ENCODE measurements at places on chromosomes 12 and 14.

DNA sequence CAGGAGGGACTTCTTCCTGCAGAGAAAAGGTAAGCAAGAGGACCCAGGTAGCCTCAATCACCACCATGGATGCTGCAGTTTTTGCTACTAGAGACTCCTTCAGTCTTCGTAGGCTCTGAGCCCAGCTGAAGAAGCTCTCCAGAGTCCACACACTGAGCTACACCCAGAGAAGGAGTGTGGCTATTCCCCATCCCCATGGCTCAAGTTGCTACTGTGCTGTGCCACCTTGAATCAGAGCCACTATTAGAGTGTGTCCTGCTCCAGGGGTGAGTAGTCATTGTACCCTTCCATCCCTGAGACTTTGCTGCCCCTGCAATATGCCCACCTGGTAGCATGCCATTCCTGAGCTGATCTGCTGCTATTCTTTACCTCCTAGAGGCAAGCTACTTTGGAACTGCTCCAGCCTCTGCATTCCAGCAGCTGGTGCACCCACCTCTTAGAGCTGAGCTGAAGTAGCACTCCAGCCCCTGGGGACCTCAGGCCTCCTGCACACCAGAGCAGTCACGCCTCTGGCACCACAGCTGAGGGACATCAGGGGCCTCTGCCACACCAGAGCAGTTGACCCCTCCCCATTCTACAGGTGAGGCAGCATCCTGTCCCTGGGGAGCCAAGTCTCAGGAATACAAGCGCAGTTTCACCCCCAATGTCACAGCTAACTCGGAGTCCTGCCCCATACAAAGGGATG lies 213.0 kb downstream of the TRHDE start:
- no peak for DNase-seq

- DNase-seq = no peak
Measured at GRCh38 chr14:64826845-64827244, 52.9 kb downstream of the SPTB start.

DNA sequence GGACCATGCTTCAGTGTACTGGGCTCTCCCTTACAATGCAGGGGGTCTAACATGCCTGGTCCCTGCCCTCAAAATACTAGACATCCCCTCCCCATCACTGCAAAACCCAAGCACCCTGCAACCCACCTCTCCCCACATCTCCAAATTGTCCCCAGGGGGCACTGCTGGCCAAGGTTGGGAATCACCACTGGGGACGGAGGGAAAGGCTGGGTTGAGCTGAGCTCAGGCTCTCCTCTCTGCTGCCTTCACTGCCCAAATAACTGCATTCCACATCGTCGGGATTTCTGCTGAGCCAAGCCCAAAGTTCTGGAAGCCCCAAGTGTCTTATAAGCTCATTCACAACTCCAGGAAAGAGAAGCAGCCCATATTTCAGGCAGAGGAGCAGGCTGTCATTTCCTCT lies 69.6 kb downstream of the NT5DC3 start:
- no peak for DNase-seq

- DNase-seq = no peak
Measured at GRCh38 chr12:19620222-19620621, 180.9 kb downstream of the AEBP2 start.

- DNase-seq = no peak
Measured at GRCh38 chr12:124605150-124605882, 37.9 kb upstream of the NCOR2 start.

GRCh38 chr12:89016970-89017778 lies 335.1 kb downstream of the DUSP6 start:
- DNase-seq = peak; percentile 63

GRCh38 chr12:105226219-105226618 lies 9.8 kb downstream of the APPL2 start:
- DNase-seq = no peak

DNA sequence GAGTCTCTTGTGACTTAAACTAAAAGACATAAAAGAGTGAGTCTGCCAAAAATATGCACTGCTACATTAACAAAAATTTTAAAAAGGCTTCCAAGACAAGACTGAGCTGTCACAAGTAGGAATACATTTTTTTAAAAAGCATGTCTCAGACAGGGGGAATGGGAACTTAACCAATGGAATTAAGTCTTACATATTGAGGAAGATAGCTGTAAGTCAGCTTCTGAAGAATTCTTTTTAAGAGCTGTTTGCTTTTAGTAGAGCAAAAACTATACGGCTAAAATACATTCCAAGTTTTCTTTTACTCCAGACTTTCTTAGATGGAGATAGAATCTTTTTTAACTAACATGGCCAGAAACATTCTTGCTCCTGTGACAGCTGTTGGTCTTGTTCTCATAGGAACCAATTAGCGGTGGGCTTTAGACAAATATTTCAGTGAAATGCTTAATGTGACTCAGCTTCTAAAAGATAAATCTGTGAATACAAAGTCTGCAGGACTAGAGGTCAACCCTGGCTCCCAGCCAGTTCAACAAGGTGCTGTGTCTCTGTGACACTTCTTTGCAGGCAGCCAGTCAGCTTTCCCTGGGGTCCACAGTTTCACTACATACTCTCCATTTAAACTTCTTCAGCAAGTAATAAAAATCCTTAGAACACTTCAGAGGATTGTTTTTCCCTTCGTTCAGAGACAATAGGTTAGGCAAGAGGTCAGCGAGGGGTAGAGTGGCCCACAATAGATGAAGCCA lies 187.6 kb downstream of the NAV3 start:
- DNase-seq = no peak

DNA sequence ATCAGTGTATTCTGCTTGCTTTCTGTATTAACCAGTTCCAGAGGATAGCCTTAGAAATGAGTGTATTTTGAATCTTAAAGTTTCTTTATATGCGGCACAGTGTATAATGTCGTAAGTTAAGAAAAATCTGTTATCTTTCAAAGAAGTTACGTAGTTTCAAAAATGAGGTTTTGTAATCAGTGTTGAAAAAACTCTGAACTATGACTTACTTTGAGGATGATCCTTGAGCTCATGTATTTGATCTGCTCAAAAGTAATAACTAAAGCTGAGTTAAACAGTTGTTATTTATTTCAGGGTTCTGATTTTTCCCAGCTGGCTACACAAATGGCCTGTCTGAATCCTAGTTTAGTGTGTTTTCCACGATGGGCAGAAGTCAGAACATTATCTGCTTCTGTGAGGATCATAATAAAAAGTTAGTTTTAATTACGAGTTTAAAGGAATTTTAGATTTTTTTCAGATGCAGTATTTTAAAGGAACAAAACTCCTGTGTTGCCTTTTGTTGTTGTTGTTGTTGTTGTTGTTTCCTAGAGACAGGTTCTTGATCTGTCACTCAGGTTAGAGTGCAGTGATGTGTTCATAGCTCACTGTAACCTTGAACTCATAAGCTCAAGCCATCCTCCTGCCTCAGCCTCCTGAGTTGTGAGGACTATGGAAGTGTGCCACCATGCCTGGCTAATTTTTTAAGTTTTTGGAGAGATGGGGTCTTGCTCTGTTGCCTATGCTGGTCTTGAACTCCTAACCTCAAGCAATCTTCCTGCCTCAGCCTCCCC lies 52.9 kb downstream of the GPATCH2L start:
- DNase-seq = no peak

- DNase-seq = no peak
Measured at GRCh38 chr12:80862531-80862930, 75.2 kb downstream of the LIN7A start.

DNA sequence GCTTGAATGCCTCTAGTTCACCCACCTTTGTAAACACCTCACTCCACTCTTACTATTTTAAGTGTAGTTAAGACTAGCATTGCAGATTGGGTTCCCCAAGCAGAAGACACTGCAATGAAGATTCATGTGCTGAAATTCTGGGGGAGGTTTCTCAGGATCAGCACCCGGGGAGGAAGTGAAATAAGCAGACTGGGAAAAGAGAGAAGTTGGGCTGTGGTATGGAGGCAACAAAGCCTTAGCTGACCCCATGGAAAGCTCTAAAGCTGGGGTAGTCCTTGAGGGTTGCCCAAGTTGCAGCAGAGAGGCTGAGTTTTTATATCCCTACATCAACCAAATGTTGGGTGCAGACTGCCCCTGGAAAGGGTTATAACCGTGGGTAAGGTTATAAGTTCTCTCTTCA lies 23.9 kb upstream of the IGF1 start:
- DNase-seq = no peak

GRCh38 chr14:81275305-81276072 lies 54.7 kb upstream of the GTF2A1 start:
- no peak for DNase-seq

- no peak for DNase-seq
Measured at GRCh38 chr12:54035568-54036264, 2.9 kb downstream of the HOXC5 start.

GRCh38 chr12:57127101-57127725 lies 1.1 kb upstream of the LRP1 start:
- DNase-seq = no peak

DNA sequence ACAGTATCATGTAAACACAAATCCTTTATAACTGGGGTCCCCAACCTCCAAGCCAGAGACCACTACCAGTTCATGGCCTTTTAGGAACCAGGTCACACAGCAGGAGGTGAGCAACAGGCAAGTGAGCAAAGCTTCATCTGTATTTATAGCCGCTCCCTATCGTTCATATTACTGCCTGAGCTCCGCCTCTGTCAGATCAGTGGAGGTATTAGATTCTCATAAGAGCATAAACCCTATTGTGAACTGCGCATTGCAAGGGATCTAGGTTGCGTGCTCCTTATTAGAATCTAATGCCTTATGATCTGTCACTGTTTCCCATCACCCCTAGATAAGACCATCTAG lies 49.9 kb downstream of the LRP6 start:
- DNase-seq = no peak

GRCh38 chr12:131728720-131729119 lies 17.8 kb downstream of the SFSWAP start:
- DNase-seq = no peak

DNA sequence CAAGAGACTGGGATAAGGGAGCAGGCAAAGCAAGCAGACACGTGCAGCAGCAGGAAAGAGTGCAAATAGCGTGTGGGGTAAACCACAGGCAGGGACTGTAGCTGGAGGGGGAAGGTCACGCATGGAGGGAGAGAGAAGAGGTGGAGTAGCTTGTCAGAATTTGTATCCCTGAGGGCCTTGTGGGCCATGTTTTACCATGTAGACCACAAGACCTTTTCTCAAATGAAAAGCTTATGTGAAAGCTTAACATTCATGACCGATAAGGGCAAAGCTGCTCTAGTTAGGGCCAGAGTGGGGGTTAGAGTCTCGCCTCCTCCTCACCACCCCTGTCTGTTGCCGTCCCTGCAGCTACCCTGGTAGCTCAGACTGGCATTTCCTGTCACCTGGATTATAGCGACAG lies 152.9 kb upstream of the E2F7 start:
- no peak for DNase-seq

DNA sequence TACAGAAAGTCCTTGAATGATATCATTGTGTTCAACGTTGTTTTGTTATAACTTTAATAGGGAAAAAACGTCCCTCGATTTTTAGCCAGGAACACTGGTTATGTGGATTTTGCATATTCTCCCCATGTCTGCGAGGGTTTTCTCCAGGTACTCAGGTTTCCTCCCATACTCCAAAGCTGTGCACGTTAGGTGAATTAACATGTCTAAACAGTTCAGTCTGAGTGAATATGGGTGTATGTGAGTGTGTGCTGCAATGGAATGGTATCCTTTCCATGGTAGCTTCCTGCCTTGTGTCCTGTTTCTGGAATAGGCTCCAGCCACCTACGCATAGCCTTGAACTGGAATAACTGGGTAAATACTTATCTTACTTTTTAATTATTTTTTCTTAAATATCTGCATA lies 810.8 kb upstream of the ATXN7L3B start:
- no peak for DNase-seq

DNA sequence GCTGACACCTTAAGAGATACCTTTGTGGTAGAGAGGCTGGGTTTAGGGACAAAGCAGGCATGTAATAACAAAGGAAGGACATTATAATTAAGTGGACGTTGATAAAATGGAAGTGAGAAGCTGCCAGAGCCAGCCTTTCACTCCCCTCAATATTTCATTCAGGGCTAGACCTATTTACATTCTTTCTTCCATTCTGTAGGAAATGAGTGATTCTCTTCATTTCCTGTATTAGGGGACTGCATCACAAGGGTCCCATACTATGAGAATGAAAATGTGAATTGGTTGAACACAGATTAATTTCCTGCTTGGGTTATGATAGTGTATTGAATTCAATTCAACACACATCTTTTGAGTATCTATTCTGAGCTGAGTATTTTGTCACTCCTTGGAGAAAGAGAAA lies 143.0 kb downstream of the OTOGL start:
- DNase-seq = no peak

- no peak for DNase-seq
Measured at GRCh38 chr14:75459099-75459741, 31.4 kb downstream of the JDP2 start.

- no peak for DNase-seq
Measured at GRCh38 chr14:40374221-40374620, 942.0 kb upstream of the FBXO33 start.

DNA sequence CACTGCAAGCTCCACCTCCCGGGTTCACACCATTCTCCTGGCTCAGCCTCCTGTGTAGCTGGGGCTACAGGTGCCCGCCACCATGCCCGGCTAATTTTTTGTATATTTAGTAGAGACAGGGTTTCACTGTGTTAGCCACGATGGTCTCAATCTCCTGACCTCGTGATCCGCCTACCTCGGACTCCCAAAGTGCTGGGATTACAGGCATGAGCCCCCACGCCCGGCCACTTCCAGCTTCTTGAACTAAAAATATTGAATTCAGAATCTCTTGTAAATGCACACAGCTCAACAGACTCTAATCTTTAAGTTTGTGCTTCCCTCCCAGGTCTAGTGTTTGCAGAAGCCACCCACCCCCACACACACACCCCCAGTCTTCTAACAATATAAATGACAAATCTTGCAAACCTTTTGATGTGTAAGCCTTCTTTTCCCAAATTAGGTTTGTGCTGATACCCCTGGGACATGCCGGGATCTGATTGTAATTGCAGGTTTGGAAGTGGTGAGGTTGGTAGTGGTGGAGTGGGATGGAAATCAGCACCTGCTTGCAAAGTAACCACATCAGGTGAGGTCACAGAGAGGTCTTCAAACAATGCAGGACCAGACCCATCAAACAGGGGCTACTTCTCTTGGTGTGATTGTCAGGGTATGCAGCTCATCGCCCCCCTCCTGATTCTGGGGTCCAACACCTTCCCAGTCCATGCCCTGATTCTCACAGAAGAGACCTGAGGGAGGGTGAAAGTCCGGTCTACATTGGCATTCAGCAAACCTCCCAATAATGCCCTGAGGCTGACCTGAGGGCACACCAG lies 51.4 kb upstream of the GPR132 start:
- no peak for DNase-seq

- DNase-seq = no peak
Measured at GRCh38 chr14:35287431-35288013, 4.7 kb upstream of the PSMA6 start.

- DNase-seq = no peak
Measured at GRCh38 chr12:70787612-70788011, 132.9 kb downstream of the PTPRR start.

- no peak for DNase-seq
Measured at GRCh38 chr14:90421001-90421631, 24.3 kb downstream of the CALM1 start.

DNA sequence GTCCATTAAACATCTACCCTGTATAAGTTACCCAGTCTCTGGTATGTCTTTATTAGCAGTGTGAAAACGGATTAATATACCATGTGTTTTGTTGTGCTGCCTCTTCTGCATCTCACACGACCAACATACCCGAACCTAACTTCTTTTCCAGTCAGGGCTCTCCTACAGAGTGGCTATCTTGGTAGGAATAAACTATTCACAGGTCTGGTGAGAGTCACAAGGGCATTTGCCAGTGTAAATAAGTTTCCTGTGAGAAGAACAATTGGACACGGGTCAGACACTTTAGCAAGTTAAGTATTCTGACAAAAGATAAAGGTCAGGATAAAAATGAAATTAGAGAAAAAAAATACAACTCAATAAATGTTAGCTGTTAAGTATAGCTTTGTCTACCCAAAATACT lies 60.9 kb downstream of the MYF5 start:
- DNase-seq = no peak

- DNase-seq = no peak
Measured at GRCh38 chr14:32211068-32211404, 8.0 kb upstream of the RNU6-8 start.
